ENCODE measurements at places on chromosomes 5 and 9.

GRCh38 chr9:133758228-133758627, 20.1 kb upstream of the SARDH start:
- no peak for DNase-seq

DNA sequence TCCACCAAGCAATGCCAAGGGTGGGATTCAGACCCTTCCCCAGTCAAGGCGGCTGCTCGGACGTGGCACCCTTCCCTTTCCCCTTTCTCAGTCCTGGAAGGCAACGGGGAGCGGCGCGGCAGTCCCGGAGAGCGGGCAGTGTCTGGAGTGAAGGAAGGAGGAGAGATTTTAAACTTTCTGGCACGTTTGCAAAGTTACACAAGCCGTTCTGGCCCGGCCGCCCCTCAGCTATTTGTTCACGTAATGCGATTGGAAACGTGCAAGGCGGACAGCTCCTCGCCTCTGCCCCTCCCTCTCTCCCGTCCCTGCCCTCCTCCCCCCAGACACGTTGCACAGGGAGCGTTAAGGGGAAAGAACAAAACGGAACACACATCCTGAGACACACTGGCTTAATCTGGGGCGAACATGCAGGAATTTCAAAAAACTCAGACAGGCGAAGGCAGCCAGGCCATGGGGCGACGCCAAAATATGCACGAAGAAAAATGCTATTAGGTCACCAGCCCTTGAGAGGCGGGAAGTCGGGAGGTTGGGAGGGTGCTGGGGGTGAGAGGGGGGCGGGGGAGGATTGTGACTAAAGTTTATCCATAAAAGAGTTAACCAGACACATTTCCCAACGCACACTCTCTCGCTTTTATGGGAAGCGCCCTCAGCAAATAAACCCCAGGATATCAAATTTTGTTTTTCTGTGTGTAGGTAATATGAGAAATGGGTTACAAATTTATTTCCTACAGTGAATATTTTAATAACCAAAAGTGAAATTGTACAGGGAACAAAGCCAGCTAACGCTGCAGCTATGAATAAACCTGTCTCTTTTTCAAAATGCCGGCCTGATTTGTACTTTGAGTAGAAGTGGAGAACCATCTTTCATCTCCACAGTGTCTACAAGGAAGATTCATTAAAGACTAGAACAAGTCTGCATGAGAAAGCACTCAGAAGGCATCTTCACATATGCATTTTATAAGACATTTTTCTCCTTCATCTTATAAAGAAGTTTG, at the start of gene LOX:
Gene LOX (minus strand): TSS at position 144 of the 995 bp plus-strand sequence. CDS start 274 bp downstream, outside the sequence.
- no peak for DNase-seq

- no peak for DNase-seq
These were observed 227.6 kb upstream of the IRX4 start for GRCh38 chr5:2110137-2110933.

DNA sequence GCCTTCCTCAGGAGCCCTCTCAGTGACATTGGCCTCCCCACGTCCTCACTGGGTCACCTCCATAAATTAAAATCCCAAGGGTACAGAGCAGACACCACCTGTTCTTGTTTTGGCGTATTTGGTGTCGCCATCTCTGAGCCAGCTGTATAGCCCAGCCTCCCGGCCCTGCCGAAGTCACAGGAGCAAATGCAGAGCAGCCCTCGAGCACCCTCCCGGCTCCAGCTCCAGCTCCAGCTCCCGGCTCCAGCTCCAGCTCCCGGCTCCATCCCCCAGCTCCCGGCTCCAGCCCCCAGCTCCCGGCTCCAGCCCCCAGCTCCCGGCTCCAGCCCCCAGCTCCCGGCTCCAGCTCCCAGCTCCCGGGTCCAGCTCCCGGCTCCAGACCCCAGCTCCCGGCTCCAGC, 74.3 kb downstream of the ZNF354C start:
- DNase-seq = no peak

GRCh38 chr5:151647320-151647861, 39.3 kb downstream of the SPARC start:
- DNase-seq = no peak

- DNase-seq = no peak
These were observed 1.3 kb downstream of the ADAMTS6 start for GRCh38 chr5:65480306-65480865.

DNA sequence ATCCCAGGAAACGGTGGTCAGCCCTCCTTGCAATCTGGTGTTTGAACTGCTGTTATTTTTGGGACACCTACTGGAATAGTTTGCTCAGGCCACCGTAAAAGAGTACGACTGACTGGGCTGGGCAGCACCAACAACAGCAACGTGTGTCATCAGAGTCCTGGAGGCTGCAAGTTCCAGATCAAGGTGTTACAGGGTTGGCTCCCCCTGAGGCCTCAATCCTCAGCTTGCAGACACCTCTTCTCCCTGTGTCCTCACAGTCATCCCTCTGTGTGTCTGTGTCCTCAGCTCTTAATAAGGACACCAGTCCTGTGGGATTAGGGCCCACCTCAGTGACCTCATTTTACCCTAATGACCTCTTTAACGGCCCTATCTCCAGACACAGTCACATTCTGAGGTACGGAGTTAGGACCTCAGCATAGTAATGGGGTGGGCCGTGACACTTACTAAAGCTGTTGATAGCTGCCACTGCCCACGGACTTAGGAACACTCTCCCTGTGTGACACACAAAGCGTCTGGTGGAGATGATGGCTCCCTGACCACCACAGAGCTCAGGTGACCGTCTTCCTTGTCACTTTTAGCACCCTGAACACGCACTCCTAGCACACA, 16.8 kb downstream of the GLT6D1 start:
- DNase-seq = no peak

DNA sequence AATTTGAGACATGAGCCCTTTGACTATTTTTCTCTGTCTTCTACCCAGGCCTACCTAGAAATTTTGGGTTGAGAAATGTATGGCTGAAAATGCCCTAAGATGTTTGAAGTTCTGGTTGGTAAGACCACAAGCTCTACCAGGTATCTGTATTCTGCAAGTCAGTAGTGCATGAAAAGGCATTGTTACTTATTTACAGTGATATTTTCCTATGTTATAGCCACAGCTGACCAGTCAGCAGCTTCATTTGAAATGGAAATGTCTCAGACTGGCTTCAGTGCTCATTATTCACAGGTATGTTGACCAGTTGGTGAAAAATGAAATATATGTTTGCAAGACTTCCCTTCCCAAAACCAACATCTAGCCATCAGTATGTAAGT, 91.9 kb upstream of the ITGA2 start:
- DNase-seq = no peak

- DNase-seq = no peak
These were observed 100.1 kb upstream of the LRRTM2 start for GRCh38 chr5:138975098-138975847.

DNA sequence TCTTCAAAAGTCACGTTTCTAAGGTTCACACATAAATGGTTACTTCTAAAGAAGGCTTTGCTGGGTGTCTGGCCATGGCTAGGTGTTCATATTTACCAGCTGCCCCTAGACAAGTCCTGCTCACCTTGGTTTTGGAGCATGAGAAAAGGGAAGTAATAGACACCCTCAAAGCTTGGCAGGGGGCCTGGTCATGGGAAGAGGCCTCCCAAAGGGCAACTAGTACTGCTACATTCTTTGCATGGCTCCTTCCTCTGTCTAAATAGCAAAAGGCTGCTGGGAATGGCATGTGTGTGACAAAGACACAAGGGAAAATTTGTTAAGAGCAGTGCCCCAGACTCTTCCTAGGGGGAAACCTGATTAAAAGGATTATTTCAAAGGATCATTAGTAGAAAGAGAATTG, 93.4 kb downstream of the NRG2 start:
- no peak for DNase-seq

GRCh38 chr5:3006961-3007551, 255.6 kb upstream of the IRX2 start:
- DNase-seq = no peak

DNA sequence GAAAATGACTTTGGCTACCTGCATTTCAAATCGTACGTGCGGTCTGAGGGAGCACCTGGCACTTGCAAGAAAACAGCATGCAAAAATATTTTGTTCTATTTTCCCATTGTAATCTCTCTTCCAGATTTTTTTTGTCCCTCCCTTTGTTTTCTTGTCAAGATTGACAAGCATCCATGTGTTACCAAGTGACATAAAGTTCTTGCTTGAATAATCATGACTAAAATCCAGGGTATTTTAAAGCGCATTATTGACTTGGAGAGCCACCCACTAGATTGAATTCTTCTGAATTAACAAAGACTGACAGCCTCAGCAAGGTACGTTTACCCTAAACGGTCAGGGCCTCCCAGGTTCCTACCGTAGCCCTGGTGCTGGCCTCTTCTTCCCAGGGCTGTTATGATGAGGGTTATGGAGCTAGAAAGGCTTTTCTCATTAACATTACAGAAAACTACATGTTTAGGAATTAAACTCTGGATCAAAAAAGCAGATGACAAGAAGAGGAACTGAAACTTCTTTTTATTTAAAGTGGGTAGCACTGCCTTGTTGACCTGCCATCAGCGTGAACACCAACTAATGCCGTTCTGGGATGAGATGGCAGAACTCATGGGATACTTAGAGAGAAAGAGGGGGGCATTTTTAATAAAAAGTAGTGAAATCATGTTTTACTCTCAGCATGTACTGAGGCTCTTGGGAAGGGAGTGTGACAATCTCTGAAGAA, 297.0 kb downstream of the EFNA5 start:
- DNase-seq = no peak

GRCh38 chr9:14165376-14166035, 148.4 kb downstream of the NFIB start:
- DNase-seq = no peak

- no peak for DNase-seq
These were observed 19.5 kb downstream of the SLC22A5 start for GRCh38 chr5:132389051-132389331.

DNA sequence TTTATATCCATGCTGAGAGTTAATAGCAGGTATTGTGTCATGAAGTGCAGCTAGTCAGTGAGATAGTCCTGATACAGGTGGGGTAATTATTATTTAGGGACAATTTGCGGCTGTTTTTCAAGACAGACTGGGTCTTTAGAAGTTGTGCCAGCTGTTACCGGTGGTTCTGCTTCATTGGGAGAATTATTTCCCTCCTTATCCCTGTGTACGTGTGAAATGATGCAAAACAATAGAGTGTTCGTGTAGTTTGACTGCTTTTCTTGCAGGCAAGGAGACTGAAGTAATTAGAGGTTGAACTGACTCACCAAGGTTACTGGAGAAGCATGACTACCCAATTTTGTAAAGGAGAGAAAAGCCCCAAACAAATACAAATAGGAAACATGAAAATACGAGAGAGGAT, 101.7 kb downstream of the ARRDC3 start:
- no peak for DNase-seq

GRCh38 chr9:3497401-3497800, 28.4 kb downstream of the RFX3 start:
- no peak for DNase-seq

DNA sequence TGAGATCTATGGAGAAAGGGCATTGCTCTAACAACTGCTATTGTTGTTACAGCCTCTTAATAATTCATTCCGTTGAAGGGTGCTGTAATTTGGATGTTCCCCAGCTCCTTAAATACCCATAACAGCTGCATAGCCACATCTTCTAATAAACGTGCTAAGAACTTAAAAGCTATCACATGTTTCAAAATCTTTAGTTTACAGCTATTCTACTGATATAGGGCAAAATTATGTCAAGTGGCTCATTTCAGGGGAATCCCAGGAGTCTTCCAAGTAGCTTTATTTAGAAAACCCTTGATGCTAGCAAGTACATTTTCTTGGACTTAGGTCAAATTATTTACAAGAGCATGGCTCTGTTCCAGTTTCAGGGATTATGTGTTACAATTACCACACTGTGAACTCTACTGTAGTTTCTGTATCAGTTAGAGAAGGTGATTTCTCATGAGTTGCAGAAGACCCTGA, 990.4 kb upstream of the ACO1 start:
- DNase-seq = no peak

DNA sequence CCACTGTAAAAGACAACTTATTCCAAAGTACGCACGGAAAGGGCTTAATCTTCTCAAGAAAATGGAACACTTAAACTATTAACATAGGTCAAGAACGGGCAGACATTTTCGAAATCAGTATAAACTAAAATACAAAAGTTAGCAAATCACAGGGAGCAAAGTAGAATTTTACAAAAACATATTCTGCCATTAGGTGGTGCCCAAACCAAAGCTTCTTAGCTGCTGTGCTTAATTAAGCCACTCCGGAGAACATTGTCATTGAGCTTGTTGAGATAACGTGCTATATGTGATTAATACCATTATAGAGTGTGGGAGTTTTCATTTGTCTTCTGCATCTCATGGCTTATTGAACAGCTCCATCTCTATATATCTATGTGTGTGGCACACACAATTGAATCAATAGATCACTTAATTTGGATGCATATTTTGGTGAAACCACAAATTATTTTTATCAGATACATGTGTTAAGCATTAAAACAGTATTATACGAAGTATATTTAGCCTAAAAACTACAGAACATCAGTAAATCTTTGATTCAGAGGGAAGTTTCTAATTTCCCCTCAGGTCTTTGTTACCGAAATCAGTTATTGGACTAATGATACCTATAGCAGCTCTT, 23.4 kb downstream of the UBLCP1 start:
- DNase-seq = no peak

DNA sequence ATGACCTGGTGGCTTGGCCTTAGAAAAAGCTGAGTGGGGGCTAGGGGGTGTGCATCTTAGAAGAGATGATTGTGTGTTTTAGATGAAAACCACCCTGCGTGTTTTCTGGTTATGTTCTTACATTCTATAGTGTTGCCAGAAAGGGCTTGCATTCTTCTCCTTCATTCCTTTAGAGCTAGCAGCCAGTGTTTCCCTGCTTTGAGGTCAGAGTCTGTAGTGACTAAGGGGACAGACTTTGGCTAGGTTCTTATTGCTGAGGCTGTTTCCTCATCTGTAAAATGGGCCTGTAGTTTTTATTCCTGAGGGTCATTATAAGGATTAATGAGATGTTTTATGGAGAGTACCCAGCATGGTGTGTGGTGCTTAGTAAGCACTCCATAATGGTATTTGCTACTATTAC, 6.4 kb downstream of the MAST4 start:
- DNase-seq = no peak

GRCh38 chr5:157944077-157944633, 85.2 kb upstream of the CLINT1 start:
- no peak for DNase-seq

- DNase-seq = no peak
These were observed 545.2 kb upstream of the ACO1 start for GRCh38 chr9:31839273-31839672.

DNA sequence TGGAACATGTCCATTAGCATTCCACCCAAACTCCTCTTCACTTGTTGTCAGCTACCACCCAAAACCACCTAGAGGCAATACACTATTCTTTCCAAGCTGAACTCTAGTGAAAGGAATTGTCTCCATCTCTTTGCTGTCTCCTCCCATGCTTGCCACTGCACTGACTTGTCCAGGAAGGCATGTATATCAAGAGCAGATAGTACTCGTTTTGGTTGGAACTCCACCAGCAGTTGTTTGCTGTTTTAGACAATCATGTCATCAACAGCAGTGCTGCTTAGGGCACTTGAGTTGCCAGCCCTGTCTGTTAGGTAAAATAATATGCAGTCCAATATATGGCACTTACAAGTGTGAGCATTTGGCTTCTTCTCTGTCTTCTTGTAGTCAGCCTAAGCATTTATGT, 80.0 kb upstream of the SAP30L start:
- DNase-seq = no peak

GRCh38 chr5:133610489-133611356, 1.6 kb downstream of the FSTL4 start:
- DNase-seq = peak; percentile 2

- no peak for DNase-seq
These were observed 77.8 kb downstream of the ADCY2 start for GRCh38 chr5:7473668-7474215.

Data from NCI-H1417 treated with DMSO at 0.1 percent for 48 hours (cell line).